ENCODE measurements at places on chromosomes 4 and X.

- no peak for DNase-seq
These were observed 135.5 kb downstream of the PJA1 start for GRCh38 chrX:69029771-69030170.

- no peak for DNase-seq
These were observed 23.4 kb upstream of the ZFP42 start for GRCh38 chr4:187972135-187972534.

DNA sequence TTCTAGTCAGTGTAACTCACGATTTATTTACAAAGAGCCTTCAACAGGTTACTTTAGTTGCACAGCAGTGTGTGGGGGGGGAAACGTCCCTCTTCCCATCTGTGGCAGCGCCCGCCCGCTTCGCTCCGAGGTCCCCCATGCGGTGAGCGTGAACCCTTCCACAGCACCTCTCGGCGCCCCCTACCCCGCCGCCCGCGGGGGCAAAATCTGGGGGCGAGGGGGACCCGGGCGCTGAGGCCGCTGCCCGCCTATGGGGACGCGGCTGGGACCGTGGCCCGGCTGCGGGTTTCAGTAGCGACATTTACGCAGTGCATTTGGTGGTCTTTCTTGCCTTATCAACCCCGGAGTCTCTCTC lies 6.4 kb downstream of the NKX6-1 start:
- no peak for DNase-seq

- DNase-seq, result peak; percentile 8
These were observed 83.6 kb upstream of the GUCY1A1 start for GRCh38 chr4:155582971-155583437.

- peak; percentile 68 for DNase-seq
These were observed 2.3 kb downstream of the MAML3 start for GRCh38 chr4:140151699-140152012.

Data from CD4-positive, alpha-beta memory T cell (primary cell).